AG08395 (cell line): ENCODE measurements at places on chromosomes 12 and 14.

- DNase-seq: peak; percentile 62
Measured at GRCh38 chr12:115203701-115204100, 519.7 kb upstream of the TBX3 start.

DNA sequence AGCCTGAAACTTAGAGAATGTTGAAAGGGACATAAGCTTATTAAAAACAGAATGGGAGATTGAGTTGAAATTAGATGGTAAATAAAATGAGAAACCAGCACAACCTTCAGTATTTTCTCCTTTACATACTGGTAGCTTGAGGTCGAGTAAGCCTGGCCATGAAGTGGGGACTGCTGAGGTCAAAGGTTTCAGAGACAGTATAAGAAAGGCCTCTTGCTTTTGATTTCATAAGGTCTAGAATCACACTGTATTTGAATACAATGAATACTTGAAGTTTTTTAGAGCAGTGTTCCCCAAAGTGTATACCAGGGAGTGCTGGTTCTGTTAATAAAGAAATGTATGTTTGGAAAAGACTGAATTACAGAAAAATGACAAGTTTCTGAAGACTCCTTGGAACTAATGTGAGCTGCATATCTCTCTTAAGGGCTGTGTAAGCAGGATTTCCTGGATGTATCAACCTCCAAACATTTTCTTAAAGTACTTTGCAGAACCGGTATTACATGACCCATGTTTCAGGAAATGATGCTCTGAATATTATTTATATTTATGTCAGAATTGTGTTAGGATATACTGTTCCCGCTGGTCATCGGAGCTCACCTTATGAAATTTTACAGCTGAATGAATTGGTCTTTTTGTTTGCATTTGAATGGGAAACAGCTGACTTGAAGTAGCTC lies 85.0 kb downstream of the AKAP6 start:
- DNase-seq: no peak

DNA sequence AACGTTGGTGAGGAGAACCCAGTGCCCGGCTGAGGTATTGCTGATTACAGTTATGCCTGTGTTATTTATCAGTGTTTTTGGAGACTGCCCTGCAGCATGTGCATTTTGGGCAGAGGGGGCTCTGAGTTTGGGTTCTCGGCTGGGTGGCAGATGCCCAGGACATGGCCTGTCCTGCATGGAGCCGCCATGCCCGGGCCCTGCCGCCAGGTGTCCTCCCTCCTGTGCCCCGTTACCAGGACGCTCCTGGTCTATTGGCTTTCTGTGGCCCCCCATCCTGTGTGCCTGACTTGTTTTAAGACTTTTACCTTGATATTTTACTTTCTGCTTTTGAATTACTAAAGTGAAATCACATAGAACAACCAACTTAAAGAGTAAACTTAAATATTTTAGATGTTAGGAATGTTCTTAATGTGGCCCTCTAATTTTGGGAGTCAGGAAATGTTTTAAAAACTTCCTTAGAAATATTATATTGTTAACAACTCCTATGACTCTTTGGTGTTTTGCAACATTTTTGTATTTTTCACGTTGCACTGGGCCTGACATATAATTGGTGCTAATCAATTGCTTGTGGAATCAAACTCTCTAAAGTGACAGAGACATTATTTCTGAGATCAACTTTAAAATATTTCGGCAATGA lies 51.8 kb downstream of the PRIMA1 start:
- DNase-seq: no peak

GRCh38 chr14:51823706-51824105 lies 36.7 kb upstream of the GNG2 start:
- DNase-seq: no peak

DNA sequence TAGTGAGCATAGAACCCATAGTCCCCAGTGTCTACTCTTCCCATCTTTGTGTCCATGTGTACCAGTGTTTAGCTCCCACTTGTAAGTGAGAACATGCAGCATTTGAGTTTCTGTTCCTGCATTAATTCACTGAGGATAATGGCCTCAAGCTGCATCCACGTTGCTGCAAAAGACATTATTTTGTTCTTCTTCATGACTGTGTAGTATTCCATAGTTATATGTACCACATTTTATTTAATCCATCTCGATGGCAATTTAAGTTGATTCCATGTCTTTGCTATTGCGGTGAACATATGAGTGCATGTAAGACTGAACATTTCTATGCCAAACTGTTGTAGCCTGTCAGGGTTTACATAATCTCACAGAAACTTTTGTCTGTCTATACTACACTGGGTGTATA lies 237.2 kb downstream of the IPO8 start:
- DNase-seq: no peak

DNA sequence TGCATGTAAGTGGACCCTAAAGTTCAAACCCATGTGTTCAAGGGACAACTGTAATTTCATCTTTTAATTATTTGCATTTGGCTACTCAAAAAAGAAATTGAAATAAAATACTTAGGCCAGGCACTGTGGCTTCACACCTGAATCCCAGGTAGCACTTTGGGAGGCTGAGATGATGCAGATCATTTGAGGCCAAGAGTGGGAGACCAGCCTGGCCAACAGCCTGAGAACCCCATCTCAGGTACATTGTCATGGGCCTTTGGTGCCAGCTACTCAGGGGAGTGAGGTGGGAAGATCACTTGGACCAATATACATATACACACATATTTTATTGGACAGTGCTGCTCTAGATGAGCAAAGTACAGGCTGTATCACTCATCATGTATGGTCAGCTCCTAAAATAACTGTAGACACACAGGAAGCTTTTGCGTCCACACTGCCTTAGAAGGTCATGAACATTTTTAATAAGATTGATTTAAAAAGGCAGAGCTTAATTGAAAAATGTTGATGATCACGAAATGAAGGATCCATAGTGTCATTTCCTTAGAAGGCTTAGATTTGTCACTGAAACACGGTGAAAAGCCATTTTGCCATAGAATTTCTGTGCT lies 2.5 kb upstream of the ZCCHC8 start:
- no peak for DNase-seq

GRCh38 chr14:82251494-82251893 lies 717.8 kb upstream of the SEL1L start:
- no peak for DNase-seq
